Kidney tubule cell (primary cell): ENCODE measurements at places on chromosomes 1 and 21.

GRCh38 chr1:182998482-182998881, 24.7 kb upstream of the LAMC1 start:
- DNase-seq, result peak; percentile 51

DNA sequence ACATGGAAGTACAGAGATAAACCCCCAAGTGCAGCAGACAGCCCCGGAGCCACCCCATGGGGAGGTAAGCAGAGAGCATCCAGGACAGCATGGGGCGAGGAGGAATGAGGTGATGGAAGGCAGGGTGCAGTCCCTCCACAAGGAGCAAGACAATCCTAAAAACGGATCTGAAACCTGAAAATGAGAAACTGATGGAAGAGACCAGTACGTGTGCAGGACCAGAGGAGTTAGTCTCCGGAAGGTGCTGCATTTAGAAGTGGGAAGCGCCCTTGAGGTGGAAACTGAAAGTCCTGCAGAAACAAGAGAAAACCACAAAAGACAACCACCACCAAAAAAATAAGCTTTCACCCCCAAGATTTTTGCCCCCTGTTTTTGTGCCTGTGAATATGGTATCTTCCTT, 17.4 kb upstream of the DDOST start:
- no peak for DNase-seq

DNA sequence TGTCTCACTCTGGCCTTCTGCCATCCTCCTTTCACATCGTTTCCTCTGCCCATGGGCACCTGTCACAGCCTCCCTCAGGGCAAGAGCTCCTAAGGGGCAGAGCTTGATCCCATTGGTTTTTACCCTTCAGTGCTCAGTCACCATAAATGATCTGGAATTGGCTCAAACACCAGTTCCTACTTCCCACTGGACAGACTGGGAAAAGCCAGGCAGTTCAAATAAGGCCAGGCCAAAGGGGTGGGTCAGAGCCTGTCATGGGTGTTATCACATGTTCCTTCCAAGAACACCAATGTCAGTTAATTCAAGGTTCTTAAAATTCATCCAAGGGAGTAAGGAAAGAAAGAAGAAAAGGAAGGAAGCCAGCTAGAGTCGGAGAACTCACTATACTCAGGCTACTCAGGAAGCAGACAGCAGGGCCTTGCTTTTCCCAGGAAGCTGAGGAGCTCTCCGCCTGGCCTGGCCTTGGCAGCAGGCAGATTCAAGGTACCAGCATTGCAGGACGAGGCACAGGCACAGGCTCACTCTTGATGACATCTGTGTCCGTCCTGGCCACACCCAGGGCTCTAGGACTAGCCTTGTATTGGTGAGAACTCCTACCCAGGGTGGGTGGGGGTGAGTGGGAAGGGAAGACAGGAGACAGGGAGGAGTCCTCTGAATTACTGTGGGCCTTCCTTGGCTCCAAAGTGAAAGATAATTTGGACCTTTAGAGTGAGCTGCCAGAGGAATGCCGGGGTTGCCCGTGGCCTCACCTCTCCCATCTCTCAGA, 32.2 kb upstream of the ARTN start:
- DNase-seq, result no peak

DNA sequence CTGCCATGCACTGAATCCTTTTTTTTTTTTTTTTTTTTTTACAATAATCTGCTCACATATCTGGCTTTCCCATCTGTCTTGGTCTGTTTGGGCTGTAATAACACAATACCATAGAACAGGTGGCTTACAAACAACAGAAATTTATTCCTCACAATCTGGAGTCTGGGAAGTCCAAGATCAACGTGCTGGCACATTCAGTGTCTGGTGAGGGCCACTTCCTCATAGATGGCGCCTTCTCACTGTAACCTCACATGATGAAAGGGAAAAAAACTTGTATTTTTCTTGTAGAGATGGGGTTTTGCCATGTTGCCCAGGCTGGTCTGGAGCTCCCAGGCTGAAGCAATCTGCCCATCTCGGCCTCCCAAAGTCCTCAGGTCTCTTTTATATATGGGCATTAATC, 13.0 kb upstream of the PARP1 start:
- DNase-seq, result no peak

DNA sequence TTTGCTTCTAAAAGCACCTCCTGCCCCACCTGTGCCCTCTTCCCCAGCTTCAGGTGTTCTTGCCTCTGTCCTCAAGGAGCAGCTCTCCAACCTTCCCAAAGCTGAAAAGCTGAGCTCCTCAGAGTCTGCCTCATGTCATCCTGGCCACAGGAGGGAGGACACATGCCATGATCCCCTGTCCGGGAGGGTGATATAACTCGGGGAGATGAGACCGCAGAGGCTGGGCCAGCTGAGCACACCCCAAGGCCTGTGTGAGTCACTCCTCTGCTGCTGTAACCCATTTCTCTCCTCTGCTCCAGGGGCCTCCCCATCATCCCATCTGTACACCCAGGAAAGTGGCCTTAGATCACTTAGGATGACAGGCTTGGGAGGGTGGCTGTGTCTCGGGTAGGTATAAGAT, 49.8 kb downstream of the EPHB2 start:
- no peak for DNase-seq

DNA sequence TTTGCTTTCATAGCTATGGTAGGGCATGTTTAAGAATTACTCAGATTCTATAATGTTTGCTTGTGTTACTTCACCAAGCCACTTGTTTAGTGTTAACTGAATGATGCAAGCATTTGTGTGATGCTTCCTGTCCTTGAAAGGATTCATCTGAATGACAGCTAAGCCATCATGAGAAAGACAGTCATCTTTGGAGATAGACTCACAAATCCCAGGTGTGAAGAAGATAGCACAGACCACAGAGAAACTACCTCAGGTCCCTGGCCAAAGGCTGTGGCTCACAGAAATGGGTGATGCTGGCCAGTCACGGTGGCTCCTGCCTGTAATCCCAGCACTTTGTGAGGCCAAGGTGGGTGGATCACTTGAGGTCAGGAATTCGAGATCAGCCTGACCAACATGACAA, 321.4 kb downstream of the DPYD start:
- no peak for DNase-seq

DNA sequence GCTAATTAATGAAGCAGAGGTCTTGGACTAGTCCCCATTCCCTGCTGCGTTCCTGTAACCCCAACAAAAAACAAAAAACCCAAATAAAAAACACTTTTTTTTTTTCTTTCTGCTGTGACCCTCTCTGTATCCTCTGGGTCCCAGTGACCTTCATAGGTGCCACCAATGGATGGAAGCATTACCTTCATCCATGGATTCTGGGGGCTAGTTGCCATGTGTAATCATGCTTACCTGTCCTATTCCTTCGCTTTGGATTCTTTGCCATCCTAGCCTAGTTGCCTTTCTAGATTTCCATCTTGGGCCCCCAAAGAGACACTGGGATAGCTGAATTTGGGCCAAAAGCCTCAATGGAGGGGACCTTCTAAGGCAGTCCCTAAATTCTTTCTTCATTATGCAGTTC, 1208.7 kb downstream of the BRINP3 start:
- no peak for DNase-seq

DNA sequence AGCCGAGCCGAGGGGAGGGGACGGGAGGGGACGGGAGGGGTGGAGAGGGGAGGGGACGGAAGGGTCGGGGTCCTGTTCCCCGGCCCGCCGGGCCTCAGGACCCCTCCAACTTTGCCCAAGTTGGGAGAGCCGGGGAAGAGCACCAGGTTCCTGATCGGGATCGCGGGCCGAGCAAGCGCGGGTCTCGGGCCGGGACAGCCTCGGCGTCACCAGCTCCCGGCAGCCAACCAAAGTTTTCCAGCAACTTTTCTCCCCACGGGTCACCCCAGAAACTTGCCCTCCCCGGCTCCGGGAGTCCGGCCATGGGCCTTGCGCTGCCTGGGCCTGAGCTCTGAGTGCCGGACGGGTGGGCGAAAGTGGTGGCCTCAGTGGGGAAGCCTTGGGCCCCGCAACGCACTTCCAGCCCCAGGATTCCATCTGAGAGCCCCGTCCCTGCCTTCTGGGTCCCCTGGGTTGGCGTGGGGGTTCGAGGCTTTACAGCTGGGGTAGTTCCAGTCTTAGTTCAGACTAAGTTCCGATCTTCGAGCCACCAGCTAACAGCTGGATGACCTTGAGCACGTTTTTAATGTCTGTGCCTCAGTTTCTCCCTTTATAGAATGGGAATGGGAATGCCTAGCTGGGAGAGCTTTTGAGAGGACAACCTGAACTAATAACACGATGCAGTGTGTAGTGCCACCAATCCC, 458 bp downstream of the ZC3H12A start:
- no peak for DNase-seq

GRCh38 chr1:248158758-248159157, 13.8 kb downstream of the OR2M5 start:
- DNase-seq, result no peak

DNA sequence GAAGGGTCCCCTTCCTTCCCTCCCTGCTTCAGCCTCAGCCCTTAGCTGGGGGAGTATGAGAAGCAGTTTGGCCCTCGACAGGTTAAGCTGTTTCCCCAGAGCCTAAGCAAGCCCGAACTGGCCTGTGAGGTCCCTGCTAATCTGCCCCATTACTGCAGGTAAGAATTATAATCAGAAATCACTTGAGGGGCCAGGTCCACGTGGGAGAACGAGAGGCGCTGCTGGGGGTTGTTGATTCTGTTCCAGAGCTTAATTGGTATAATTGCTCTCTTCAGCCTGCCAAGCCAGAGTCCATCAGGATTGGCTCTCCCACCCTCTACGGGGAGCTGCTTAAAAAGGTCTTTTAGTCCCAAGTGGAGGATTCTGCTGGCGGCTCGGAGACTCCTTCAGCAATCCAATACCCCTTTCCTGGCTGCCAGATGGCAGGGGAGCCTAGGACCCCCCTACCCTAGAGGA, 70.8 kb downstream of the UBE2T start:
- DNase-seq, result no peak

- no peak for DNase-seq
These were observed 21.4 kb downstream of the CNST start for GRCh38 chr1:246587606-246588005.

GRCh38 chr1:230591678-230592077, 50.6 kb upstream of the COG2 start:
- no peak for DNase-seq

GRCh38 chr1:46408356-46409062, 14.4 kb downstream of the FAAH start:
- DNase-seq, result no peak

DNA sequence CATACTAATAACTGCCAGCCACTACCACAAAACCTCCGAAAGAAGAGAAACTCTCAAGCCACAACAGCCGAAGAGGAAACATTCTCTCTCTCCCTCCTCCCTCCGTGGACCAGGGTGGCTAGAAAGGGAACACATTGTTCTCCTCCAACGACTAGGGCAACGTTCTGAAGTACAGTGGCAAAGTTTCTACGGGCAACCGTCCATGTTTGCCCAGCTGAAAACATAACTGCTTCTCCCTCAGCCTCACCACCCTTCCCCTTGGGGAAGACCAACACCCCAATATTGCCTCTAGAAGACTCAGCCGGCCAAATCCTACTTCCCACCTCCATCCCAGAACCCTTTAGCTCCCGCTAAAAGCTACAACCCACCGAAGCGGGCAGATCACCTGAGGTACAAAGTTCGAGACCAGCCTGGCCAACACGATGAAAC, 2.0 kb downstream of the GLUL start:
- no peak for DNase-seq

GRCh38 chr21:30515681-30516080, 13.7 kb upstream of the KRTAP19-5 start:
- DNase-seq, result no peak

DNA sequence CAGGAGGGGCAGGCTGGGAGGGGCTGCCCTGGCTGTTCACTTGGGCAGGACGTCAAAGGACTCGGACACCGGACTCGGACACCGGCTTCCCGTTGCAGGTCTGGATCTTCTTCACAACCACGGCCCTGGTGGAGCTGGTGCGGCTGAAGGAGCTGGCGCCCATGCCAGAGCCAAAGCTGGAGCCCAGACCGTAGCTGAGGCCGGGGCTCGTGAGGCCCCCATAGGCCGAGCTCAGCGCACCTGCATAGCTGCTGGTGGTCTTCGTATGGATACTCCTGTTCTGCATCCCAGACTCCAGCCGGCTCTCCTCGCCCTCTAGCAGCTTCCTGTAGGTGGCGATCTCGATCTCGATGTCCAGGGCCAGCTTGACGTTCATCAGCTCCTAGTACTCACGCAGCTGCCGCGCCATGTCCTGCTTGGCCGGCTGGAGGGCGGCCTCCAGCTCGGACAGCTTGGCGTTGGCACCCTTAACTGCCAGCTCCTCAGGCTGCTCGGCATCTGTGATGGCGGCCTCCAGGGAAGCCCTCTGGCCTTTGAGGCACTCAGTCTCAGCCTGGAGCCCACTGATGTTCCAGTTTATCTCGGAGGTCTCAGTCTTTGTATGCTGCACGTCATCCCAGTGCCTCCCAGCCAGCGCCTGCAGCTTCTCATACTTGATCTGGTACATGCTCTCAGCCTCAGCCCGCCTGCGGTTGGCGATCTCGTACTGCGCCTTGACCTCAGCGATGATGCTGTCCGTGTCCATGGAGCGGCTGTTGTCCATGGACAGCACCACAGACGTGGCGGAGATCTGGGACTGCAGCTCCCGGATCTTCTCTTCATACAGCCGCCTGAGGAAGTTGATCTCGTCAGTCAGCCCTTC, 15.1 kb upstream of the KLF17 start:
- peak; percentile 9 for DNase-seq

DNA sequence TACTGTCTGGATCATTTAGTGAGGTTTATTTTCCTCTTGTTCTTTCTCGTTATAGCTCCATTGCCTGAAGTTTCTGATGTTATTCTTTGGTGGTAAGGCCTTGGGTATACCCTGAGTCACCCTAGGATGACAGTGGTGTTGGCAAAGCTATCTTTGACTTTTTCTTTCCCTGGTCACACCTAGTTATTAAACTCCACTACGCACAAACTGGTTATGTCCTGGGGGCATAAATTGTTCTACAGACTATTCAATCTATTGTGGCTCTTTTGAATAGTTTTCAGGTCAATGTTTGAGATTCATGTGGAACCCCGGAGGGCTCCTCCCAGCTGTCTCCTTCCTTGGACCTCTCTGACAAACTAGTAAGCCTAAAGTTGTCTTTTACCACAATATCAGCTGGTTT, 157.7 kb downstream of the SLC35F3 start:
- no peak for DNase-seq

GRCh38 chr1:247054992-247055415, 23.6 kb downstream of the ZNF670 start:
- peak; percentile 69 for DNase-seq

DNA sequence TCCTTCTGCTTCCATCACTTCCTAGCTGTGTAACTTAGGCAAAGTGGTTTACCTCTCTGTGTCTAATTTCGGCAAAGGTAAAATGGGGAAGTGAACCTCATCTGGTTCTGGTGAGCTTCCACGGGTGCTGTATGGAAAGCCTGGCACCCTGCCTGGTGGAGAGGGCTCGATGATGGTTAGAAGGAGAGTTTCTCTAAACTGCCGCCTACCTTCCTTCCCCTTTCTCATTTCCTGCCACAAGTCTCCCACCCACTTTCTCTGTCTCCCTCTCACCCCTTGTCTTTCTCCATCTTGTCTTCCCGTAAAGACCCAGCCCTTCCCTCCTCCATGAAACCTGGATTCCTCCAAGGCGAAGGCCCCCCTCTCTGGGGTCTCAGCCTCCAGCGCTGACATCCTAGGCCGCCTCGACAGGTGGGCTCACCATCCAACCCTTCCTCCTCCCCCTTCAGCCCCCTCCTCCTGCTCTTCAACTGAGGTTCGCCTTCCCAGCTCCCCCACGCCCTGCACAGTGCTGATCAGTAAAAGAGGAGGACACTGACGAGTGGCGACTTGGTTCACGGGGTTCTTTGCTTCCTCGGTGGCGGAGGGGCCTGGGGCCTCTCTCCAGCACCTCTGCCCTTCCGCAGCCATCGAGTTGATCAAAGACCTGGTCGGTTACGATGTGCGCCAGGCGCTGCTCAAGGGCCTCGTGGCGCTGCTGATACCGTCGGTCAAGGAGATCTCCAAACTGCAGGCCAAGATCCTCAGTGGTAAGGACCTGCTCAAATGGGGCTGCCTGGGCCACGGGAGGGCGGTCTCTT, 7.3 kb downstream of the RNU5D-1 start:
- DNase-seq, result no peak
